Stimulated activated CD4-positive, alpha-beta T cell treated with anti-CD3 and anti-CD28 coated beads, Interleukin-1b, Interleukin-23, amount 100 ng/mL, for 1 hour (primary cell): ENCODE measurements at places on chromosomes 12 and 14.

DNA sequence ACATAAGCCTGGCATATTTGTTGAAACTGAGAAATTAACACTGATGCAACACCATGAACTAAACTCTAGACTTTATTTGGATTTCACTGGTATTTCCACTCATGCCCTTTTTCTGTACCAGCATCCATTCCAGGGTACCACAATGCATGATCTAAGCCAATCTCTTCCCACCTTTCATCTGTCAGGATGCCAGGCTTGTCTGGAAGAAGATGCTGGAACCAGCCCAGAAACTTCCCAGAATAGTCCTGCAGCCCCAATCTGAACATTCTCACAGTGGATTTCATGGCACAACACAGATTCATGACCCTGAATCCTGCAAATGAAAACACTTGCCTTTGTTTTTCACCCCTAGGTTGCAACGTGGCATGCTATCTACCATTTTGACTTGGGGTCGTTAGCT, 189.3 kb upstream of the LHX5 start:
- DNase-seq: no peak

DNA sequence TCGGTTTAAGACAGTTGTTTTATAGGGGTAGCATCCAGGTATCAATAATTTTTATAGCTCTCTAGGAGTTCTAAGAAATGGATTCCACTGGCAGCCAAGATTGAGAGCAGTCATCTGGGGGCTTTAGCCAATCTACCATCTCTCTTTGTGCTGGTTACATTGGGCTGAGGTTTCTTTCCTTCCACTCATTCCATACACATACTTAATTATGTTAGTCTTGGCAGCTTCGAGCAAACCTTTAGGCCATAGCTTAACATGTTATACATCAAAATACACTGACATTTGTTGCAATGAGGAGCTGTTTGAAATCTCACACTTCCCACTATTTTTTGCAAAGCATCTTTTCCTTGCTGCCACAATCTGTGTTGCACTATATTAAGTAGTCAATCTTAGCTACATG, 63.1 kb downstream of the ARMH4 start:
- no peak for DNase-seq

GRCh38 chr12:106032623-106032925, 106.2 kb downstream of the NUAK1 start:
- DNase-seq: no peak

- DNase-seq: no peak
These were observed 22.0 kb downstream of the SLC25A21 start for GRCh38 chr14:37150414-37150813.

GRCh38 chr12:13126494-13126893, 23.0 kb upstream of the GSG1 start:
- DNase-seq: no peak

- DNase-seq: no peak
These were observed 2.9 kb downstream of the NUDT4 start for GRCh38 chr12:93380480-93381121.

DNA sequence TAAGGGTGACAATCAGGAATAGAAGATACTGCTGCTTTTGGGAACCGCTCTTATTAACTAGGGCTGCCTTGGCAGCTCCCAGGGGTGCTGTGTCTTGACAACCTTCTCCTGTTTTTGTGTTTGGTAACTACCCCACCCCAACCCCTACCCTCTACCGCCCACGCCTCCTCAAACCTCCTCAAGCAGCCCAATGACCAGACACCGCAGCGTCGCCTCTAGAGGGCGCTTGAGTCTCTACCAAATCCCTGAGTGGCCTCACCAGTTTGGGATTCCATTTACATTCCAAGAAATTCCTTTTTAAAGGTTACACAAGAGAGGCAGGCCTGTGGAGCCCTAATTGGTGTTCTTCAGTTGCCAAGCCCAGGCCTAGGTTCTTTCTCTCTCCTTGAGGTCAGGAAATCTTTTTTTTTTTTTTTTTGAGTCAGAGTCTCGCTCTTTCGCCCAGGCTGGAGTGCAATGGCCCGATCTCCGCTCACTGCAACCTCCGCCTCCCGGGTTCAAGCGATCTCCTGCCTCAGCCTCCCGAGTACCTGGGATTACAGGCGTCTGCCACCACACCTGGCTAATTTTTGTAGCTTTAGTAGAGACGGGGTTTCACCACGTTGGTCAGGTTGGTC, 72.4 kb upstream of the USP44 start:
- no peak for DNase-seq

GRCh38 chr14:65637780-65638179, 225.2 kb downstream of the FUT8 start:
- no peak for DNase-seq

- DNase-seq: no peak
These were observed 13.9 kb upstream of the EIF2S3B start for GRCh38 chr12:10491766-10492165.

DNA sequence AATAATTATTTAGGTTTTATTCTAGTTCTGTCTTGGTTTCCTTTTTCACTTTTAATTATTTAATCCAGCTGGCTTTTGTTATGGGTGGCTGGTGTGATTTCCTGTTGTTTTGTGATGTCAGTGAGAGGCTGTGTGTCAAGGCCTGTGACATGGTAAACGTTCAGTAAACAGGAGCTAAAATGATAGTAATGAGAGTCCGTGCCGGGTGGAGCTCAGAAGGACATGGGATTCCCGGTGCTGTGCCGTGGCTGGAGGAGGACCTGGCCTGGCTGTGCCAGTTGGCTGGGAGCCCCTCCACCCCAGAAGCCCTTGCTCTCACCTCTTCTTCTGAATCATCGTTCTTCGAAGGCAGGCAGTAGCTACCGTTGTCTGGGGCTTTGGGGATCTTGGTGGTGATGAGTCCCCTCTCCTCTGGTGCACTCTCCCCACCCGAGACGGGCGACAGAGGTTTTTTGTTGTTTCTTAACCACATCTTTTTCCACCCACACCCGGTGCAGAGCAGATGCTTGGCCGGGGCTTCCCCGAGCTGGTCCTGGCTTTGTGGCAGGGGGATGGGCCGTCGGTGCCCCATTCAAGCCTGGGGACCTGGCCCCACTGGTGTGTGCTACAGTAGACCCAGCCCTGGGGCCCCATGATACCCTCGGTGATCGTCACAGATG, 29.1 kb downstream of the SH2B3 start:
- peak; percentile 78 for DNase-seq

GRCh38 chr12:93591137-93591868, 18.8 kb downstream of the SOCS2 start:
- DNase-seq: no peak

GRCh38 chr14:101840649-101841369, 79.3 kb downstream of the PPP2R5C start:
- DNase-seq: no peak
